ENCODE measurements at places on chromosomes 3 and 15. TPM values are rescaled to one million over a fixed set of nuclear protein-coding genes. Genes with fewer than 3 reads are reported as not detected.

Gene BCL2A1
- total RNA-seq: not detected

DNA sequence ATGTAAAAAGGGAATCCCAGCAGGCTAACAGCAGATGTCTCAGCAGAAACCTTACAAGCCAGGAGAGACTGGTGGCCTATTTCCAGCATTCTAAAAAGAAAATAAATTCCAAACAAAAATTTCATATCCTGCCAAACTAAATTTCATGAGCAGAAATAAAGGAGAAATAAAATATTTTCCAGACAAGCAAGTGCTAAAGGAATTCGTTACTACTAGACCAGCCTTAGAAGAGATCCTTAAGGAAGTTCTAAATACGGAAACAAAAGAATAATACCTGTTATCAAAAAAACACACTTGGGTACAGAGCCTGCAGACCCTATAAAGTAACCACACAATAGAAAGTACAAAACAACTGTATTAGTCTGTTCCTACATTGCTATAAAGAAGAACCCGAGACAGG, 41.4 kb downstream of the HDGFL3 start:
- no peak for DNase-seq

GRCh38 chr3:116444819-116445310, 422 bp downstream of the LSAMP start:
- DNase-seq: no peak

Gene DNAH1
- 7.6 TPM for total RNA-seq

- DNase-seq: no peak
Observed at GRCh38 chr15:40296561-40297230, 11.0 kb downstream of the PLCB2 start.

Gene ANKUB1
- not detected for total RNA-seq

- DNase-seq: no peak
Observed at GRCh38 chr3:58622892-58623291, 43.7 kb downstream of the FAM3D start.

- no peak for DNase-seq
Observed at GRCh38 chr15:65460741-65461347, 38.1 kb upstream of the IGDCC4 start.

GRCh38 chr15:101012326-101013200, 93.4 kb downstream of the LRRK1 start:
- DNase-seq: no peak

Gene EHHADH
- total RNA-seq: 3.2 TPM

Data from MCF 10A (cell line).